ENCODE measurements at places on chromosomes 11 and 22.
A peak's percentile ranks its signal among the peaks of the same experiment; 100 is the strongest.

- DNase-seq = no peak
Measured at GRCh38 chr11:79570104-79570503, 129.3 kb upstream of the TENM4 start.

DNA sequence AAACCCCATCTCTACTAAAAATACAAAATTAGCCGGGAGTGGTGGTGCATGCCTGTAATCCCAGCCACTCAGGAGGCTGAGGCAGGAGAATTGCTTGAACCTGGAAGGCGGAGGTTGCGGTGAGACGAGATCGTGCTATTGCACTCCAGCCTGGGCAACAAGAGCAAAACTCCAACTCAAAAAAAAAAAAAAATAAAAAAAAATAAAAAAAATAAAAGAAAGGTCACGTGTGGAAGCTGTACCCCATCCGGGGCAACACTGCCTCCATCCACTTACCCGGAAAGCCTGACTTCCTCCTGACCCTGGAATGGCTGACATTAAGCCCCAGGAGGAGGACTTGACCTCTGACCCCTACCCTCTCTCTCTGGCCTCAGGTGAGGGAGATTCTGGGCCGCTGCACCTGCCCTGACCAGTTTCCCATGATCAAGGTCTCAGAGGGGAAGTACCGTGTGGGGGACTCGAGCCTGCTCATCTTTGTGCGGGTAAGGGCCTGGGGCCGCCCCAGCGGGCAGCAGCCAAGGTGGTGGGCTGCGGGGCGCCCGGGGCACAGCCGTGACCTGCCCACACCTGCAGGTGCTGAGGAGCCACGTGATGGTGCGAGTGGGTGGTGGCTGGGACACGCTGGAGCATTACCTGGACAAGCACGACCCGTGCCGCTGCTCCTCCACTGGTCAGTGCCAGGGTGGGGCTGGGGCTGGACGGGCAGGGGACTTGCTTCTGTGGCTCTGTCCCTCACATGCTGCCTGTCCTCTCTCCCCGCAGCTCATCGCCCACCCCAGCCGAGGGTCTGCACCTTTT, 3.8 kb downstream of the GAS2L1 start:
- DNase-seq = no peak

GRCh38 chr22:26780521-26780920, 123.1 kb downstream of the MIAT start:
- DNase-seq = no peak

- no peak for DNase-seq
Measured at GRCh38 chr11:93288767-93289166, 41.8 kb upstream of the DEUP1 start.

GRCh38 chr11:88666364-88666763, 328.8 kb upstream of the CTSC start:
- no peak for DNase-seq

DNA sequence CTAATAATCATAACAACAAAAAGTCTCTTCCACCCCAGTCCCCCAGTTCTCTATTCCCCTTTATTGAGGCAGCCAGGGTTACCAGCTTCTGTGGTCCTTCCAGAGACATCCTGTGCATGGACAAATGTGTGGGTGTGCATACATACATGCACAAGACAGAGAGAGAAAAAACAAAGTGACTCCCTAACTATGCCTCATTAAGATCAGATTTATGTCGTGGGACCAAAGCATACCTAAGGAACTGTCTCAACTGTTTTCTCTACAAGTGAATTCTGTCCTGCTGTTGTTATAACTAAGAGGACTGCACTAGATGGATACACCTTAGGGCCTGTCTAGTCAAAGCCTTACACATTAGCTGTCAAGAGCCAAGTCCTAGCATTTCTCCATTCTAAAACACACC, 106.7 kb downstream of the MRTFA start:
- DNase-seq = peak; percentile 30

DNA sequence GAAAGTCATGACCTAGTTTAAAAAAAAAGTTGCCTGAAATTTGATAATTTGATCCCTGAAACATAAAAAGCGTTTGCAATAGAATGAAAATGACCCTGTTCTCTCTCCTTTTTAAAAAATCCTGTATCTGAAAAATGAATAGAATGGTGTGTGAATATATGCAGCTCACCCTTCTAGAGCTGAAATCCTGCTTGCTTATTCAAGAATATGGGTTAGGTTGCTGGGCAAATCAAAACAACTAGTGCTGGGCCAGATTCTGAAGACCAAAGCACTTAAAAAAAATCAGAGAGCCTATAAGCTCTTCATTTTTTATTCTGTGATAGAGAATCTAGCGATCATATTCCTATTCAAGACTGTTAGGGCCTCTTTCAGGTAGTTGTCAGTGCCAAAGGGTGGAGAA, 131.6 kb downstream of the MPPED2 start:
- no peak for DNase-seq

DNA sequence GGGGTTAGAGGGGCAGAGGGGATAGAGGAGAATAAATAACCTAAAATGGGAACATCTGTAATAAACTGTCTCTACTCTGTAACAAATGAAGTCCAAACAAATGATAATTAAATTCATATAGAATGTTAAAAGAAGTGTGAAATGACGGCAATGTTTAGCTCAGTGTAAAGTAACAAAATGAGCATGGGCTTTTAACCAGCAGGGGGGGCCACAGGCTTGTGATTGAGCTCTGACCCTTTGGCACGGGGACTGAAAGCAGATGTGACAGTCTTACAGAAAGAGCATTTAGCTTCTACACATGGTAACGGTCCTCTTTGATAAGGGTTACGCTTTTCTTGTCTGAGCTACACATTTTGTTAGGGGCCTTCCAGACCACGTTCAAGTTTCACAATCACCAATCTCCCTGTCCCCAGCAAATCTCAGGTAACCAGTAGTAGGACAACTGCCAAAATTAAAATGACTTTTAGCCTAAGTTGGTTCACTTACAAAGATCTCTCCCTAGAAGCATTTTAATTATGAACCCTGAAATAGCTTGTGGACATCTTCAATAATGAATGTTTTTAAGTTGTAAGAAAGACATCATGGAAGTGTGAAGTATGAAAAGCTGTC, 262.5 kb downstream of the DCDC1 start:
- DNase-seq = peak; percentile 19

- DNase-seq = no peak
Measured at GRCh38 chr11:81394311-81394710, 1339.4 kb downstream of the FAM181B start.

GRCh38 chr11:78325274-78325781, 92.3 kb downstream of the GAB2 start:
- no peak for DNase-seq

DNA sequence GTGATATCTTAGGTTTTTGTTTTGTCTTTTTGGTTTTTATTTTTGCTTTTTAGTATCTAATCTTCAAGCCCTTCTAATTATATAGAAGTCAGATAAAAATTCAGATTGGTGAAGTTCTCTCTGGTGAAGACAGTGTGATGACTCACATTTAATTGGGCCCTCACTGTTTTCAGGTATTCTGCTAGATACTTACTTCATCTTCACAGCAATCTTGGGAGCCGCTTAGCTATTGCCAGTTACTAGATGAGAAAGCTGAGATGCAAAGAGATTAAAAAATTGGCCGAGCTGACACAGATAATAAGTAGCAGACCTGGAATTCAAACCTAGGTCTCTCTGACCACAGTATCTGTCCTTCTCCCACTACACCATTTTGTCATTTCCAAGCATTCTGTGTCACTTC, 75.0 kb downstream of the PPP2R1B start:
- DNase-seq = no peak

DNA sequence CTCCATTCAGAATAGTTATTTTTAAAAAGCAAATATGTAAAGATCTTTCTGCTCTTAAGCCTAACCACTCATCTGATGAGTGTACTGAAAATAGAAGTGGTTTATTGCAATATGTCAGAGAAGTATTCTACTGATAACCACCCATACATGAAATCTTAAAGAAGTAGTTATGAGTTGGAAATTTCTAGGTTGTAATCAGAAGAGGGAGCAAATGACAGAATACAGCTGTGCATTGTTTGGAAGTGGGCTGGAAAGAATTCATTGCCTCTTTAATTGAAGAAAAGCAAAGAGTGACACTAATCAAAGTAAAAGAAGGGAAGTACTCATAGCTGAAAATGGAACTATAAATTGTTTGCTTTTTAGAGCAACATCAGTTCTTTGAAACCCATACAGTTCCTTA, 39.4 kb downstream of the FDX1 start:
- DNase-seq = no peak

DNA sequence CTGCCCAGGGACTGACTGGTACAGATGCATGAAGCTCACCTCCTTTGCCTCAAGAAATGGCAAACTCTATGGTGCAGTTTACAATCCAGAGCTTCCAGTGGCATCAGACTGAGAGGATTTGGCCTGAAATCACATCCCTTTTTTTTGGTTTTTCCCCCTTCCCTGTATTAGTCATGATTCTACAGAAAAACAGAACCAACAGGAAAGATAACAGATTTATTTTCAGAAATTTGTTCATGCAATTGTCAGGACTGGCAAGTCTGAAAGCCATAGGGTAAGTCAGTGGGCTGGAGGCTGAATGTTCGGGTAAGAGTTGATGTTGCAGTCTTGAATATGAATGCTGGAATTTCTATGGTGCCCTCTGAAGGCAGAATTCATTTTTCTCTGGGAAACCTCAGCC, 12.0 kb upstream of the ZDHHC13 start:
- no peak for DNase-seq

DNA sequence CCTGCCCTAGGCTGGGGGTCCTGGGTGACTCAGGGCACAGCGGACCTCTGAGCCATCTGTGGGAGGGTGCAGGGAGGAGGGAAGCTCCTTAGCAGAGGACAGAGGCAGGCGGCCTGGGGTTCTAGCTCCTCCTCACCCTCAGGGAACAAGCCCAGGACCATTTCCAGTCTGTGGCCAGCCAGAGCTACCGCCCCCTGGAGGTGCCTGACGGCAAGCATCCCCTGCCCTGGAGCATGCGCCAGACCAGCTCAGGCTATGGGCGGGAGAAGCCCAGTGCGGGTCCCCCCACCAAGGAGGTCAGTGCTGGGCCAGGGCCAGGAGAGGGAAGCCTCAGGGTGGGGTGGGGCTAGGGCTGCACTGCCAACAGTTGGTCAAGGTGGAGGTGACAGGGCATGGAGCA, 26.0 kb upstream of the LRRC10B start:
- no peak for DNase-seq

GRCh38 chr22:46105494-46106278, 44.6 kb upstream of the PPARA start:
- DNase-seq = peak; percentile 84

GRCh38 chr11:124886476-124886875, 11.2 kb downstream of the ROBO4 start:
- no peak for DNase-seq

- DNase-seq = peak; percentile 69
Measured at GRCh38 chr11:17845431-17845881, 110.9 kb downstream of the KCNC1 start.

DNA sequence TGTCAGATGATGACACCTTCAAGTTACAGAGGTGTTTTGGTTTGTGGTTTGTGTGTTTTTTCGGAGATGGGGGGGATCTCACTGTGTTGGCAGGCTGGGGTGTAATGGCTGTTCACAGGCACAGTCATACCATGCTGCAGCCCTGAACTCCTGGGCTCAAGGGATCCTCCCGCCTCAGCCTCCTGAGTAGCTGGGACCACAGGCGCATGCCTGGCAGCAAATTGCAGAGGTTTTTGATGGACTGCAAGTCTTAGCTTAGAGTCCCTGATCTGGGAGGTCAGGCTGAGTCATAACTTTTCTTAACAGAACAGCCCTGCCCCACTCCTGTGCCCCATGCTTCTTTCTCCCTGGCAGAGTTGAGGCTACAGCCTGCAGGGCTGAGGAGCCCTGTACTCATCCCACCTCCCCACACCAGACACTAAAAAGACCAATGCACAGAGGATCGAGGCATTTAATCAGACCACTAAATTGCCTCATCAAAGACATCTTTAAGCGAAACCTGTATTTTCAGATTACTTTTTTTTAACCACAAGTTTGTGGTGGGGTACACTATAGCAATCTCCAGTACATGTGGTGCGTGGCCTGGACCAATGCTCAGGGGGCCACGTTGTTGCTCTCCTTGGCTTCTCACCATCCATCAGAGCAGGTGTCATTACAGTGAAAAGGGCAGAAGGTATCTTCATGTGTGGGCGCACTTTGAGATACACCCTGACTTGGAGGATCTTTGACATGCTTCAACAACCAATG, 17.1 kb upstream of the ADORA2A start:
- DNase-seq = no peak

DNA sequence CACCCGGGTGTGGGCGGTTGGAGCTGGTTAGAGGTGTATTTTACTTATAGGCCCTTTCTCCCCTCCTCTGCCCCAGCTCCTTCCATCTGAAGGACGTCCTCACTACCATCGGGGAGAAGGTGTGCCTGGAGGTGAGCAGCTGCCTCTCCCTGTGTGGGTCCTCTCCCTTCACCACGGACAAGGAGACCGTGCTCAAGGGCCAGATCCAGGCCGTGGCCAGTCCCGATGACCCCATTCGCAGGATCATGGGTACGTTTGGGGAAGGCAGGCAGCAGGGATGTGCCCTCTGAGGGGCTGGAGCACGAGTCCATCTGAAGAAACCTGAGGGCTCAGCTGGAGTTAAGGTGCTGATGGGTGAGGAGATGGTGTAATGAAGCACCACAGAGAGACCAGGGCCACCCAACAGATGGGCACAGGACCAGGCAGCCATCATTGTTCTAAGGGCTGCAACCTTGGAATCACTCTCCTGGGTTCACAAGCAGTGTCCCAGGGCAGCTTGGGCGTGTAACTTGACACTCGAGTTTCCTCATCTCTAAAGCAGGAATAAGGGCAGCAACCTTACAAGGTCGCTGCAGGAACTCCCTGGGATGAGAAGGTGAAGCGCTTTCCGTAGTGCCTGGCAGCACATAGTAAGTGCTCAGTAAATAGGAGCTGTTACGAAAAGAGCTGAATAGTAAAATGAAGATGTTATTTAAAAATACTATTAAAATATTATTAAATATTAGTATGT, 29.4 kb downstream of the TCP11L1 start:
- DNase-seq = no peak

GRCh38 chr22:42766860-42767259, 46.2 kb upstream of the A4GALT start:
- no peak for DNase-seq

- no peak for DNase-seq
Measured at GRCh38 chr11:78742430-78742829, 167.8 kb upstream of the NARS2 start.

DNA sequence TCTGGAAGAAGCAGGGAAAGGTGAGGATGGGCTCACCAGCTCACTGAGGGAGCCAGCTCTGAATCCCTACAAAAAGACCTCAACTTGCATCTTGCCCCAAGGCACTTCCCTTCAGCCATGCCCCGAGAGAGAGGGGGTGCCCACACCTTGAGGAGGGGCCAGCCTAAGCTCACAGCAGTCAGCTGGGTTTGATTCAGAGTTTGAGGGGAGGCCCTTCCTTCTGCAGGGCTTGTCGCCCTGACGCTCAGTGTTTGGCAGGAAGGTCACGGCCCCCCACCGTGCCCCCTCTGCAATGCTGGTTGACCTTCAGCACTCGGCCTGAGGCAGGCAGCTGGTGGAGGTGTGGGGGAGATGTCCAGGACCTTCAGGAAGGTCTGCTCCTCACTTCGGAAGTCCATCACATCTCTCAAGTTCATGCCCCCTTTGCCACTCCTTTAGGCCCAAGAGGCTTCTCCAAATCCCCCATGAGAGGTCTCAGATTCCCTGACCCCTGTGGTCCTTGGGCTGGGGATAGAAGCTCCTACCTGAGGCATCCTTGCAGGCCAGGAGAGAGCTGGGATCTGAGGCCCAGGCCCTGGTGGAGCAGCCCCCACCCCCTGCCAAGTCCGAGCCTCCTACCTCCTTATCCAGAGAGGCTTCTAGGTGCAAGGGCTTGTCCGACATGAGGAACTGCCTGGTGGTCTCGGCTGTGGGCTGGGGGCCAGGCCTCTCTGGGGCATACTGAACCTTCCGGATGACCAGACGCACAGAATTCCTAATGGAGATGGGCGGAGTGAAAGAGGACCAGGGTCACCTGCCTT, 37.6 kb downstream of the TPBGL start:
- DNase-seq = no peak

GRCh38 chr11:134261626-134262488, 8.5 kb downstream of the ACAD8 start:
- no peak for DNase-seq

Measured in fibroblast of skin of abdomen (primary cell).